T-helper 17 cell (primary cell): ENCODE measurements at places on chromosomes 2 and 18.
A peak's percentile ranks its signal among the peaks of the same experiment; 100 is the strongest.

DNA sequence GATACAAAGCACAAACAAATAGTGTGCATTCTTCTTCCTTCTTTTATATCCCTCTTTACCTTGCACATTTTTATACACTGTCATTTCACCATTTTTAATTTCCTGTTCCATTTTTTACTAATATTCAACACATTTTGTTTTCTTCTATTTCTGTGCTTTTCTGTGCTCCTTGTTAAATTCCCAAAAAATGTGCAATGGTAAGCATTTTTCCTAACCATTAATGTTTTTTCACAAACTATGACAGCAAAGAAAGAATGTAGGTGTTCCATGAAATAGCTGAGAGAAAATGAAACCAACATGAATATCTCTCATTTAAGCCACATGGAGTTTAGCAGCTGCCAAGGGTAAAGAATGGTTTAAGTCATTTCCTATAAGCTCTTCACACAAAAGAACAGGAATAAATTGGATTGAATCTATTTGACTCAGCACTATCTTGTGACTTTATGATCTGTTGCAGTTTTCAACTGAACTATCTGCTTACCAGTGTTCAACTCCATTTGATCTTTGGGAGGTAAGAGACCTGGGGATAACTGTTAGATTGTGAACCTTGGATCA is 145.7 kb upstream of the CDH19 start:
- no peak for DNase-seq

DNA sequence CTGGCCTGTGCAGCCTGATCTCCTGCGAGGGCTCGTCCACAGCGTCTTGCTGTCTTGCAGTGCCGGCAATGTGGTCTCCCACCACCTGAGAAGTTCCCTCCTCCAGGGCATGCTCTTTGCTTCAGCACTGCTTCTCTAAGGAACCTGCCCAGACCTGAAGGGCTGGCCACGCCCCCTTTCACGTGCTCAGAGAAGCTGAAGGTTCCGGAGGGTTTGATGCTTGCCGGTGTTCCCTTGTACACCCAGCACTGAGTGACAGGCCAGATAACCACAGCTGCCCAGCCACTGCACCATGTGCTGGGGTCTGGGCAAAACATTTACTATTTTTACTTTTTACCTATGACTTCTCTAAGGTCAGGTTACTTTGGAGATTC is 1.7 kb upstream of the POLR2D start:
- DNase-seq: peak; percentile 58

DNA sequence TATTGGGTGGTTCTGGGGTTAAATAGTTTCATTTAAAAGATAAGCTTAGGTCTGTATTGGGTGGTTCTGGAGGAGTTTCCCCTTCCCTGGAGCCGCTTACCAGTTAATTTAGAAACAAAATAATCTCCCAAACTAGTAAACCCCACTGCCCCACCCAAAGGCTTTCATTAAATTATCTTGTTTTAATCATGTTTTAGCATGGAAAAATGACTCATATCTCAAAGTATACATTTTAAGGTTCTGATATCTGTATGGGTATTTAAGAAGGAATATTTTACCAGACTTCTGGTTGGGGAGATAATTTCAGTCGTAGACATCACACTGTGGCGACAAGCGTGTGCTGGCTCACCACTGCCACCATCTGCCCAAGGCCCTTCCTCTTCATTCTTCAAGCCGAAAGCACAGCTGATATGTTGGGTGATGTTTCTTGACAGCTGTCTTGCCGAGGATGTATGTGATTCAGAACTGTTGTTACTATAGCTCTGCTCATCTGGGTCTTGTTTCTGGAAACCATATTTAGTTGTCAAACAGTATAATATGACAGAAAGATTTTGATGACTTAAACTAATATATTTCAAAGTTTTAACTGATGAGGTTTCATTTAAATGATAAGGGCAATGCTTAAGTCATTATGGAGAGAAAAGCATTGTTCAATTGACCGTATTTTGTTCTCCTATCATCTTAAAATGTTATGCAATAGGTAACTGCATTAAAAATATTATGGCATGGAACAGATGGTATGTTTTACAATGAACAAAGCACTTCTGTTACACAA is 5.1 kb downstream of the FIGLA start:
- no peak for DNase-seq

GRCh38 chr18:57087644-57088376 is 59.1 kb upstream of the BOD1L2 start:
- no peak for DNase-seq

GRCh38 chr2:126669772-126670171 is 13.8 kb downstream of the GYPC start:
- DNase-seq: no peak

DNA sequence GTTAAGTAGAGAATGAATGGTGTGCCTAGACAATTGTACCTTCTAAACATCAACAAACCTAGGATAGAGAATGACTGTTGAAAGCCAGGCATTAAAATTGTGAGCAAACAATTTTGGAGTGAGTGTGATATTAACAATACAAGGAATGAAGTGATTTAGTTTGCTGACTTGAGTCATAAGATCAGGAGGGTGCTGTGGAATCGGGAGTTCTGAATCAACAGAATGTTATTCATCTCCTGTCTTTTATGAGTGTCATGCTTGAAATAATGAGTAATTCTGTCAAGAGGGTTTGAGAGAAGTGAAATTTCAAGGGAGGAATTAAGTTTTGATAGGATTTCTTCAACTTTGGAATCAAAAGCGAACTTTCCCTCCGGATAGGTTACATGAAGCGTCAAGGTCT is 214.4 kb upstream of the DSEL start:
- no peak for DNase-seq

DNA sequence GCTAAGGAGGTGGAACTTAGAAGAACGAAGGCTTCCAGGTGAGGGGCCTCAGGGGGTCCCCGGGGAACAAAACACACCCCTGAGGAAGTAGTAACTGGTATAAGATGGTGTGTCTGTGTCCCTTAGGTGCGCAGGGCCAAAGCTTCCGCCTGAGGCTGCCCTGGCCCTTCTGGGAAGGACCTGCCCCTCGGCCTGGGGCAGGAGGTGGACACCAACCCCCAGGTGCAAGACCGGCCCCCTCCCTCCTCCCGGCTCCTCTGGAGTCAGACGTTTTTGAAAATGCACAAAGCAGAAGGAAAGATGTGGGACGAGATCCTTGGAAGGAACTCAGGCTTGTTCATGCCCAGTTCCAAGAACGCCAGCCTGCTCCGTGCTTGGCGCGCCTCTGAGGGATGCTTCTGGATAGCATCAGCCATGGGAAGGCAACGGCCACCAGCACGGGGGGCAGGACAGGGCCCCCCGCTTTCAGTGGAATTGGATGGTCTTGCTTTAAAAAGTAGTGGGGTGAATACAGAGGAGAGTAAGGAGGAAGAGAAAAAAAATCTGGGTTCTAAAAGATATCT is 37.5 kb downstream of the MYT1L start:
- DNase-seq: no peak

- no peak for DNase-seq
These were observed 68.8 kb downstream of the LTBP1 start for GRCh38 chr2:33015421-33016142.
